SW480 (cell line): ENCODE measurements at places on chromosomes 6 and 20.
A peak's percentile ranks its signal among the peaks of the same experiment; 100 is the strongest.

DNA sequence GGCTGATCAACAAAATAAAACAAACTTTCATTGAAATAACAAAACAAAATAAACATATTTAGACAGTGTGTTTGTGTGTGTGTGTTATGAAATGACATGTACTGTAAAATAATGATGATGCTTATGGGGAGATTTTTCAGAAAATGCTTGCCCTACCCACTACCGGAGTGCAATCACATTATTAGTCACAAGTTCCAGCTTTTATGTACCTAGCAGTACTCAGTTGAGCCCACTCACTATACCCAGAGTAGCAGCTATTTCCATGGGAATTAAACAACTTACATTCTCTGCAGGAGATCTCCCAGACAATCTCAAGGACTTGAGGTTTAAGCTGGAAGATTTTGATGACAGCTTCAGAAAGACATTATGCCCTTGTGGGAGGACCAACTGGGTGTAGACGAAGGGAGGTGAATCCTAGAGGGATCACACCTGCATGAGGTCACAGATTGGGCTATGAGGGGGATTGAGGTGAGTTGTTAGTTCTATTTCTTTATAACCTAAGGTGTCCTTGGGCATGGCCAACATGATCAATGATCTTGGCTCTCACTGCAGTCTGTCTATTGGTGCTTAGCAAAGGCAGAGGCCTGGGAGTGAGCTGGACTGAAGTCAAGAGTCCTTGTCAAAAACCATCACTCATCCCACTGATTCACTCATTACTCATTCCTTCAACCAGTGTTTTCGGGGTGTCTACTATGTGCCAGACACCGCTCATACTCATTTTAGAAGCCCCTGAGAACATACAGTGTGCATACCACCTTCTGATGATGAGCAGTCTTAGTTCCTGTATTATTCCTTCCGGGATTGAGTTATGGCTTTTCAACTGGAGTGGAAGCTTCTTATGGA is 6.7 kb upstream of the CLIC5 start:
- DNase-seq, result no peak

DNA sequence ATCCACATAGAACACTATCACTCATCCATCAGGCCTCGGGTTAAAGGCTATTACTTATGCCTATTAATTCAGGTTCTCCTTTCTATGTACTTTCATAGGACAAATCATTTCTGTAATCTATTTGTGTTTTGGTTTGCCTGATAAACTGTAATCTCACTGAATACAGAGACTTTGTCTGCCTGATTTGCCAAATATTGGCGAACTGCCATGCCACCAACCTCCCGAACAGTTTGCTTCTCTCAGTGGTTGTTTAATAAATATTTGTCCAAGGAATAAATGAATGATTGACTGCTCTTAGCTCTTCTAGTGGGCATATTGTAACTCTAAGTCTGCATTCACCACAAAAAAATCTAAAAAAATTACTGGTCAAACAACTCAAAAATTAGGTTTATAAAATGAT is 170.1 kb upstream of the ZFP64 start:
- DNase-seq, result no peak

- DNase-seq, result no peak
These were observed 60.8 kb upstream of the MAP3K4 start for GRCh38 chr6:160930547-160931377.

DNA sequence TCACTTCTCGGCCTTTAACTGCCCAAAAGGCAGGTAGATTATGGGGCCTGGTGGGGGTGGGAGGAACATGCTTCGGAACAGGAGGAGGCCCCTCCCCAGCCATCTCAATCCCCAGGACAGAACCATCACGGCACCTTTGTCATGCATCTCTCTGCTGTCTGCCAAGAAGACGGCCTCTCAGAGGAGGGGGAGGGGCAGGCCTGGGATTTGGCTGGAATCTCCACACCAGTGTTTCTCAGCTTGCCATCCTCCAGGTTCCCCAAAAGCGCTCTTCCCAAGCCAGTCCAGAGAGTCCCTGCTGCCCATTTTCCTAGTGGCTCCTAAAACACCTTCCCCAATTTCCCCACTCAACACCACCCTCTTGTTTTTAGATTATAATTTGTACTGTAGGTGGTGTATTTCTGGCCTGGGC is 2.5 kb upstream of the POU5F1 start:
- DNase-seq, result no peak

GRCh38 chr6:109770779-109771178 is 79.7 kb downstream of the FIG4 start:
- no peak for DNase-seq

DNA sequence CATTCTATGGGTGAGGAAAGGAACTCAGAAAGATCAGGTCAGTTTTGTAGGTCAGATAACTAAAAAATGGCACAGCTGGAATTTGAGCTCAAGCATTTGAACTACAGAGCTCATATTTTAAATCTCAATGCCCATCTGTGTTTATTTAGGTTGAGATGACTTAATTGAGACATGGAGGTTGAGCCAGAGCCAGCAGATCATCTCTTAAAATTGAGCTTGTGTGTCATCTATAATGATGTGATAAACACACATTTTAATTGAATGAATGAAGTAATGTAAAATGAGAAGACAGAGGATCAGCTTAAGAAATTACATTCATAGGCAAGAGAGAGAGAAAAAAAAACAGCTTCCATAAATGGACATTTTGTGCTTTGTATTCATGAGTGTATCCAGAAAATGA is 3.7 kb downstream of the MANEA start:
- no peak for DNase-seq

DNA sequence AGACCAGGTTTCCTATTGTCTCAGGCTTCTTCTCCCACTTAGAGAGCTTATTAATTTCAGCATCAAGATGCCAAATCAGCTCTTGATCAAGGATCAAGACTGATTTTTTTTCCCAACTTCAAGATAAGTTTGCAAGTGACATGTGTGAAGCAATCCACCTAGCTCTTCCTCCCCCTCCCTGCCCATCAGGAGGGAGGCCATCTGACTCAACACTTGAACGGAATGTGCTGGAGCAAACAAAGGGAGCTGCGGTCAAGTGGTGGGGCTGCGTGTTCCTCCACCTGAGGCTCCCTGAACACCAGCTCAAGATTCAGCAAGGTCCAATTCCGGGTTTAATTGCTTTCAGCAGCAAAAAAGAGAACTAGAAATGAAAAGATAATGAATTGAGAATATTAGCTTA is 38.7 kb downstream of the TTI1 start:
- DNase-seq, result no peak

DNA sequence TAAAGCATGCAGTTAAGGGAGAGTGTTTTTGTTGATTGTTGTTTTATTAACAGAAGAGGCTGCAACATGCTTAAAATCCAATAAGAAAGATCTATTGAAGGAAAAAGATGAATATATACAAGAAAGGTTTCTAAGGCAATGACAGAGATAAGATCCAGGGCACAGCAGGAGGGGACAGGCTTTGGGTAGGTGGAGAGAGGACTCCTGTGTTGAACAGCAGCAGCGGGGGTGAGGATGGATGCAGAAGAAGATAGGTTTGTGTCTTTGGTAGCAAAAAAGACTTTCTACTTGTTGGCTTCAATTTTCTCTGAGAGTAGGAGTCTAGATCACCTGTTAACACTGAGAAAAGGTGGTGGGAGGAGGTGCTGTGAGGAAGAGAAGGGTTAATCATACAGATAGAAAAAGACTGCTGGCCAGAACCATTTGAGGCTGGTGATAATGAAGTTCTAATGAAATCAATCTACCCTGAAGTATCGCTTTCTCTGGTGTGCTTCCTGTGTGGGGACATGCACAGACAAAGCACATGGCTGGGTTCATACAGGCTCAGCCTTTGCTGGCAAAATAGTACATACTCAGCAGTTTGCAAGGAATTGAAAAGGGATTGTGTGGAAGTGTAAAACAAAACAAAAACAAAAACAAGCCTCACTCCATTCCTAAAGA is 17.2 kb upstream of the DST start:
- DNase-seq, result no peak

- no peak for DNase-seq
These were observed 64.9 kb upstream of the HMGCLL1 start for GRCh38 chr6:55643861-55644260.

DNA sequence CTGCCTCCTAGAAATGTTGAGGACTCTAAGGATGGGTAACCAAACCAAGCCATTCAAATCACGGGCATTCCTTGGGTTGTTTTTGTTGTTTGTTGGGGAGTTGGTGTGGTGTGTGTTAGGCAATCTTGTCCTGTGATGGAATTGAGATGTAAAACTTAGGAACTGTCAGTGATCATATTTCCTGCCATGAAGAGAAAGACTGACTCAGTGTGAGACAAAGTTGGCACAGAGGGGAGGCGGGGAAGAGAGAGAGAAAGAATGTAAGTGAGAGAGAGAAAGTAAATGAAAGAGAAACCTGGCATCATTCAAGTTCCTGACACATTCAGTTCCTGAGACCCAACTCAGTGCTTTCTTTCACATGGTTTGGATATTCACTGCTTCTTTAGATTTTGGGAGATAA is 21.6 kb upstream of the FBXO30 start:
- DNase-seq, result no peak

DNA sequence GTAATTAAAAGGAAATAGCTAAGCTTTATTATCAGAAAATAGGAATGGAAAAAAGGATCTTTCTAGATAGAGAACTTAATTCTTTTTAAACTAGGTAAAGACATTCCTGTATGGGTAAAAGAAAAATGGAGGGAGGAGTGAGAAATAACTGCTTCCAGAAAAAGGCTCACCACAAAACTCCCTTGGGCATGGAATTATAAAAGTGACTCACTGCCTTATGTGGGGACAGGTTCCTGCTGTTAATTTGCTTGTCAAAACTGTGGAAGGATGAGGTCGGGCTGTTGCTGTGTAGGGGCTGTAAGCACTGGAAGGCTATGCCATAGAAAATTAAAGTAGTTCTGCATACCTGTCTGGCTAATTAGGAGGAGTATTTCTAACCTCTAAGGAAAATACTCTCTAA is 158.7 kb downstream of the UBE3D start:
- DNase-seq, result no peak

DNA sequence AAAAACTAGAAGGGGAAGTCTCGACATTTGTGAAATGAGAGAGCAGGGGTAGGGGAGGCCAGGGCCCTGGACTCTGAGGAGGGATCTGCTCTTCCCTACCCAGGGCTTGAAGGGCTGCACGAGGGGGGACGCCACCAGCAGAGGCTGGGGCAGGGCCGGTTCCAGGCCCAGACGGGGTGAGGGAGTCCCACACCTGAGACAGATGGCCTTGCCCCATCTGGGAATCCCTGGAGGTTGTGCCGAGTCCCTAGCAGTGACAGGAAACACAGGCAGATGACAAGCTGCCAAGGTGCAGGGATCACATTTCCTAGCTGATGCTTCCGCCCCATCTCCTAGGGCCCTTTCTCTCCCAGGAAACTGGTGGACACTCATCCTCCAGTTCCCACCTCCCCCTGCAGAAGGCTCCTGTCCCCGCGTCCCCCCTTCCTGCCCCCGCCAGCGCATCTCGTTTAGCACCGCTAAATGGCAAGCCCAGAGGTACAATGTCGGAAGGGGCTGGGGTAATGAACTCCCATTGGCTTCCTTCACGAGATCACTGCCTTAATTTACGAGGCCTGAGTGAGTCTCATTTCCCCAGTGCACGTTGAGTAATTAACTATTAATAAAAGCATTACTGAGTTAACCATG is 35.2 kb upstream of the CDH22 start:
- DNase-seq, result no peak

- DNase-seq, result no peak
These were observed 51.8 kb downstream of the RRBP1 start for GRCh38 chr20:17630151-17630805.

- DNase-seq, result no peak
These were observed 100.3 kb downstream of the SMOC2 start for GRCh38 chr6:168541307-168541706.

GRCh38 chr6:6688283-6688682 is 99.8 kb downstream of the LY86 start:
- no peak for DNase-seq

- peak; percentile 49 for DNase-seq
These were observed 96.1 kb upstream of the BHLHE23 start for GRCh38 chr20:63102721-63103375.

- no peak for DNase-seq
These were observed 297.8 kb downstream of the PRL start for GRCh38 chr6:21999012-21999528.

GRCh38 chr20:58664883-58665282 is 13.8 kb downstream of the STX16 start:
- DNase-seq, result no peak

GRCh38 chr6:111258615-111259088 is 171.3 kb downstream of the SLC16A10 start:
- DNase-seq, result peak; percentile 7

- no peak for DNase-seq
These were observed 112.2 kb downstream of the TFAP2A start for GRCh38 chr6:10302566-10303235.

DNA sequence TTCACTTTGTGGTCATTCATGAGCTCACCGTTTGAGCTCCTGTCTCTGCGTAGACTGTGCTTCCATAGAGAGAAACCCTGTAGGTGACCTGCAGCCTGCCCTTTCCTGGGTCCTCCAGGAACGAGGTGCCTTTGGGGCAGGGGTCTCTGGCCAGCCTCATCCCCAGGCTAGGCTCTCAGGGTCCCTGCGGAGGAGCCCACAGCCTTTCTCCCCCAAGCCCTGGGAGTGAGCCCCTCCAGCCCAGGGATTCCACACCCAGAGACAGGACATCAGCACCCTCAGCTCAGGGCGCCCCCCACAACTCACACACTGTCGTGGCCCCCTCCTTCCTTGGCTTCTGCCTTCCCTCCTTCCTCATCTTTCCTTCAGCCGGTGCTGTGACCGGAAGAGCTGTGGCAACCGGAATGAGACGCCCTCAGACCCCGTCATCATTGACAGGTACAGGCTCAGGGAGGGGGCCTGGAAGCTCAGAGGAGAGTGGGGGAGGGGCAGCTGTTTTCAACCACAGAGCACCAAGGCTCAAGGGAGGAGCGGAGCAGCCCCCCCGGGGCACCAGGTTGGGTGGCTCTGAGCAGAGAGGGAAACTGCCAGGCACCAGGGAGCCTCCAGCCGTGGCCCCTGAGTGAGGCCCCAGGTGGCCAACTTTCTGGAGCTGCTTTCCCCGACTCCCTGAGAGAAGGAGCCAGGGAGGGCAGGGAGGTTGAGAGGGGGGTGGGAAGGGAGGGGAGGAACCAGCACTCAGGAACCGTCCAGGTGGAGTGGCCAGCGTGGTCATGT is 16.8 kb downstream of the EBF4 start:
- DNase-seq, result no peak

DNA sequence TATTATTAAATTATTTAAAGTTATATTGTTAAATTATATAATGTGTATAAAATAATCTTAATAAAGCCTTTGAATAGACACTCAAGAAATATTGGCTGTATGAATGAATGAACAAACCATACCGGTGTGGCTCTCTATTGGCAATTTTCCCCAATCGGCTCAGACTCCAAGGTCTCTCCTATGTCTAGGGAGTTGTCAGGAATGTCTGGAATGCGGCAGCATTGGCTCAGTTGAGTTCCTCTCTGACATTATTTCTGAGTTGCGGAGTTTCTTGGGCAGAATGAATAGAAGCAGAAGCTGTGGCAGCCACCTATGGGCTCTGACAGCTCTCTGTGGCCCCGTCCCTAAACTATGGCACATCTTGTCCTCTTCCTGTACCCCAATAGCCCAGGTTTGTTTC is 111.0 kb downstream of the SOBP start:
- DNase-seq, result peak; percentile 7

- DNase-seq, result no peak
These were observed 5.7 kb upstream of the GFOD1 start for GRCh38 chr6:13493147-13493546.
